ENCODE measurements at places on chromosomes 7 and 10. TPM values are rescaled to one million over a fixed set of nuclear protein-coding genes. Genes with fewer than 3 reads are reported as not detected.
A peak's percentile ranks its signal among the peaks of the same experiment; 100 is the strongest.

- peaks cover 4% of the 10 kb centered on the region for H3K36me3 ChIP-seq
- H3K4me3 ChIP-seq, result no peak overlapping the region
- H3K27ac ChIP-seq, result no peak overlapping the region
- no peaks in the 10 kb centered on the region for H3K4me1 ChIP-seq
Measured at GRCh38 chr10:96910488-96911395, 78.6 kb downstream of the LCOR start.

GRCh38 chr7:117362294-117362888 is 39.5 kb upstream of the WNT2 start:
- no peak overlapping the region for H3K4me3 ChIP-seq
- H3K27me3 ChIP-seq, result no peaks in the 10 kb centered on the region
- H3K27ac ChIP-seq, result no peak overlapping the region
- DNase-seq, result no peak
- no peaks in the 10 kb centered on the region for H3K4me1 ChIP-seq
- no peaks in the 10 kb centered on the region for H3K36me3 ChIP-seq

GRCh38 chr7:105920766-105921165 is 42.3 kb upstream of the CDHR3 start:
- no peaks in the 10 kb centered on the region for H3K36me3 ChIP-seq
- no peaks in the 10 kb centered on the region for H3K27me3 ChIP-seq
- DNase-seq, result no peak
- H3K4me3 ChIP-seq, result no peak overlapping the region

GRCh38 chr10:110129490-110129889 is 77.9 kb upstream of the MXI1 start:
- no peaks in the 10 kb centered on the region for H3K27me3 ChIP-seq
- no peak for DNase-seq
- no peak overlapping the region for H3K27ac ChIP-seq
- no peaks in the 10 kb centered on the region for H3K4me1 ChIP-seq
- H3K4me3 ChIP-seq, result no peak overlapping the region

DNA sequence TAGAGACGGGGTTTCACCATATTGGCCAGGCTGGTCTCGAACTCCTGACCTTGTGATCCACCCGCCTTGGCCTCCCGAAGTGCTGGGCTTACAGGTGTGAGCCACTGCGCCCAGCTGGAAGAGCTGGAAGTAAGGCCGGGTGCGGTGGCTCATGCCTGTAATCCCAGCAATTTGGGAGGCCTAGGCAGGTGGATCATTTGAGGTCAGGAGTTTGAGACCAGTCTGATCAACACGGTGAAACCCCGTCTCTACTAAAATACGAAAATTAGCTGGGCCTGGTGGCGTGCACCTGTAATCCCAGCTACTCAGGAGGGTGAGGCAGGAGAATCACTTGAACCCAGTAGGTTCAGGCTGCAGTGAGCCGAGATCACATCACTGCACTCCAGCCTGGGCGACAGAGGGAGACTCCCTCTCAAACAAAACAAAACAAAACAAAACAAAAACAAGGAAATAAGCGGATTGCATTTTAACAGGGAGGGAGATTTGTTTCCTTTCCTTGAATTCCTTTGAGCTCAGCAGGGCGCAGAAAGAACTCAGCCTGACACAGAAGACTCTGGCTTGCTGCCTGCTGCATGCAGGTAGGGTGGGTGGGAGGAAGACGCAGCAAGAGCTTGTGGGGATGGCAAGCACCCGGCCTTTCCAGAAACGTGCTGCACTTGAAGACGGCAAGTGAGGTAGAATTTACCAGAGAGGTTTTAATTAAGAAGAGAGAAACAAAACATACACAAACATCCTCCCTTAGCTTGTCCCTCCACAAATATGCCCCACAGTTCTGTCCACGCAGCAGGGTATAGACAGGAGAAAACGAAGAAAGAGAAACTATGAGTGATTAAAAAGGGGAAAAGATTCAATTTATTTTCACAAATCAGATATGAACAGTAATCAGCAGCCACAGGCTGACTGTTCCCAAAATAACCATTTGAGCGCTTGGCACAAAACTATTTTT is 148.0 kb downstream of the RNF216 start:
- no peaks in the 10 kb centered on the region for H3K27me3 ChIP-seq
- H3K4me1 ChIP-seq, result peaks cover 28% of the 10 kb centered on the region
- H3K27ac ChIP-seq, result peak overlapping the region; percentile 75
- DNase-seq, result no peak
- H3K4me3 ChIP-seq, result peak overlapping the region; percentile 7
- H3K36me3 ChIP-seq, result no peaks in the 10 kb centered on the region

- H3K27ac ChIP-seq, result no peak overlapping the region
- peaks cover 16% of the 10 kb centered on the region for H3K36me3 ChIP-seq
- no peaks in the 10 kb centered on the region for H3K4me1 ChIP-seq
- no peak overlapping the region for H3K4me3 ChIP-seq
- no peak for DNase-seq
- no peaks in the 10 kb centered on the region for H3K27me3 ChIP-seq
Measured at GRCh38 chr7:128755819-128756476, 16.8 kb downstream of the CALU start.

GRCh38 chr7:132972745-132973144 is 109.1 kb downstream of the CHCHD3 start:
- H3K4me3 ChIP-seq, result no peak overlapping the region
- no peaks in the 10 kb centered on the region for H3K36me3 ChIP-seq
- H3K4me1 ChIP-seq, result no peaks in the 10 kb centered on the region
- no peak overlapping the region for H3K27ac ChIP-seq

DNA sequence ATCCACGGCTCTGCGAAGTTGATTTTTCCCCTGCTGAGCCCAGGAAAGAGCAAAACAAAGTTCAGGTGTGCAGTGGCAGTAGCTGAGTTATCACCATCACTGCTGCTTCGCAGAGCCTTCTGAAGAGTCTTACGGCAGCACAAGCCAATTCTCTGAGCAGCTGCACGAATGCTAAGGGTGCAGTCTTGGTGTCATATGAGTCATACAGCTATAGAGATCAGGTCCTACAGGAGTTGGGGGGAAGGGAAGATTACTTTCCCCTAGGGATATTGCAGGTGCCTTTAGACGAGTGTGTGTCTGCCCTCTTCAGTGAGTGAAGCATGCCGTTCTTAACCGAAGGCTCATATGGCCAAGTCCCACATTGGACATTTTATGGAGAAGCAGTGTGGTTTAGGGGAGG is 227.8 kb downstream of the CELF2 start:
- no peaks in the 10 kb centered on the region for H3K27me3 ChIP-seq
- no peak for DNase-seq
- no peak overlapping the region for H3K27ac ChIP-seq
- H3K4me1 ChIP-seq, result no peaks in the 10 kb centered on the region
- no peak overlapping the region for H3K4me3 ChIP-seq
- no peaks in the 10 kb centered on the region for H3K36me3 ChIP-seq

GRCh38 chr10:126904818-126905701 is at the start of gene DOCK1:
Gene DOCK1, plus strand, starts transcription at chr10:126905428. Its CDS starts 90 bp downstream, at chr10:126905518.
- no peaks in the 10 kb centered on the region for H3K27me3 ChIP-seq
- no peaks in the 10 kb centered on the region for H3K36me3 ChIP-seq
- peak within 1 kb of the TSS; percentile 35 for H3K27ac ChIP-seq
- H3K4me3 ChIP-seq, result peak within 1 kb of the TSS; percentile 67
- peak; percentile 80 for DNase-seq
- no peaks in the 10 kb centered on the region for H3K4me1 ChIP-seq

- no peaks in the 10 kb centered on the region for H3K27me3 ChIP-seq
- H3K36me3 ChIP-seq, result no peaks in the 10 kb centered on the region
- H3K4me3 ChIP-seq, result no peak overlapping the region
- peak; percentile 10 for DNase-seq
- no peaks in the 10 kb centered on the region for H3K4me1 ChIP-seq
Measured at GRCh38 chr10:7707102-7707501, 4.0 kb downstream of the ITIH2 start.

- H3K27ac ChIP-seq, result no peak overlapping the region
- no peak for DNase-seq
- H3K4me3 ChIP-seq, result no peak overlapping the region
- no peaks in the 10 kb centered on the region for H3K4me1 ChIP-seq
Measured at GRCh38 chr7:148545932-148546331, 44.6 kb upstream of the C7orf33 start.

- no peak overlapping the region for H3K27ac ChIP-seq
- H3K4me1 ChIP-seq, result peaks cover 2% of the 10 kb centered on the region
- no peaks in the 10 kb centered on the region for H3K36me3 ChIP-seq
Measured at GRCh38 chr7:135970045-135970444, 7.1 kb downstream of the MTPN start.

GRCh38 chr10:60549686-60550085 is 160.0 kb upstream of the ANK3 start:
- DNase-seq, result peak; percentile 48
- no peaks in the 10 kb centered on the region for H3K36me3 ChIP-seq
- H3K4me3 ChIP-seq, result no peak overlapping the region
- no peaks in the 10 kb centered on the region for H3K4me1 ChIP-seq

DNA sequence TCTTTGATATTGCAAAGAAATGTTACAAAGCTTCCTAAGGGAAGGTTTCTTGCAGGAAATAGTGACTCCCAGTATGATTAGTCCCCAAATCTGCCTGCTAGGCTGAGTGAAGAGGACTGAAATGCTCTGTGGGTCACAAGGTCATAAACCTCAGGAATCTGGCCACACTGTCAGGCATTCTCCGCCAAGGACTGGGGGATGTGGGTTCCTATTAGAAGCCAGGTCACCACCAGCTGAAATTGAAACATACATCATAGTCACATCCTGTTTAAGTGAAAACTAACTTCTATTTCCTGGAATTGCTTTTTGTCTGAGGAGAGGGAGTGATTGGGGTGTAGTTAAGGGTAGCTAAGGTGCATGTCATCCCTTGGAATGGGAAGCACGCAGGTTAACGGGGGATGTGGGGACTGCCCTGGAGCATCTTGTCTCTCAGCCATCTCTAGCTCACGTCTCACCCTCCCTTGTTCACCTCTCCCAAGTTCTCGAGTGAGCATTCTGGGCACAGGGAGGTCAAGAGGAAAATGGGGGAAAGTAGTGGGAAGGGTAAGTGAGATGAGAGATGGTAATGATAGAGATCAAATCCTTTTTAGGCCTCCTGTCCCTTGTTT is 12.0 kb upstream of the GSAP start:
- no peak overlapping the region for H3K27ac ChIP-seq
- peaks cover 4% of the 10 kb centered on the region for H3K4me1 ChIP-seq
- no peak overlapping the region for H3K4me3 ChIP-seq

DNA sequence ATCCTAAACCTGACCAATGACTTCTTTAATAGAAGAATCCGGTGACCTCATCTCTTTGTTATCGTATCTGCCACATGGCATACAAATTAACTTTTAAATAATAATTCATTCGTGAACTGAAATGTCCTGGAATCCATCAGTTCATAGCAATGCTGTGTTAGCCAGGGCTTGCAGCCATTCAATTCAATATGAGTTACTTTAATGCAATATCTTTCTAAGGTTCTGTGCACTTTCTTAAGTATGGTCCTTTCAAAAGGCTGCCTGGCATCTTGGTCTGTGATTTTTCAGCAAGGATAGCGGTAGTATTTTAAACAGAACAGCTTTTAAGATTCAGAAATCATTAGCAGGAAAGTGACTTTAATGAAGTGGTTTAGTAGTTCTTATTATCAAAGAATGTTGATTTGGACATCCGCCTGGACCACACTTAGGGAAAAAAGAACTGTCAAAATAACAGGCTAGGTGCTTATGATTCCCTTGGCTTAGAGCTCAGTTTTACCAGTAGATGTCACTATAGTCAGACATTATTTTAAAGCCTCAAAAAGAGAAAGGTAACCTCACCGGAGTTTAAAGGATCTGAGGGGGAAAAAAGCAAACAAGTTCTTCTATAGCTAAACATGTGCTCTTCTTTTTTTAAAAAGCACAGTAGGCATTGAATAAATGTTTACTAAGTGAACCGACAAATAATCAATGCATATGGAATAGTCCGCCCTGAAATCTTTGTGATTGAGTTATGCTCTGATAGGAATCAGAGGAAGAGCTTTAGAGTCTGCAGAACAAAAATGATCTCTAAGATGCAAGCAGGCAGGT is 22.7 kb downstream of the SLC35G1 start:
- no peak overlapping the region for H3K27ac ChIP-seq
- DNase-seq, result no peak

DNA sequence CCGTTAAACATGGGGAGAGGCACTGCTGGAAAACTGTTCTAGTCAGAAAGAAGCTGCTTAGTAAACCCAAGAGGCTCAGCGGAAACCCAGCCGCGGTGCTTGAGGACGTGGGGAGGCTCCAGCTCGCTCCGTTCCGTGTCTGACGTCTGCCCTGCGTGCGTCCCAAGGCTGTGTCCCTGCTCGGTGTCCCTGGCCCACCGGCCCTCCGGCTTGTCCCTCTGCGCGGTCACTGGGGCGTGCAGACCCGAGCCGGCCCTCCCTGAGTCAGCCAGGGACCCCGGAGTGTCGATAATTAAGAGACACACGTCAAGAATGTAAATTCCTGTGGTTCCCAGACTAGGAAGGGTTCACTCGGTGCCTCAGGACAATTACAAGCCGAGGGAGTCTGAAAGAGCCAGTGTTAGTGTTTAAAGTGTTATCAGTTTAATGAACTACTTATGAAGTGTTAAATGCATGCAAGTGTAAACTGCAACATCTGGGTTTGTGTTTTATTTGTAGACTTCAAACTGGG is 98.9 kb downstream of the WDR11 start:
- H3K4me1 ChIP-seq, result peaks cover 4% of the 10 kb centered on the region
- no peak overlapping the region for H3K27ac ChIP-seq
- H3K4me3 ChIP-seq, result peak overlapping the region; percentile 32
- peak; percentile 69 for DNase-seq

DNA sequence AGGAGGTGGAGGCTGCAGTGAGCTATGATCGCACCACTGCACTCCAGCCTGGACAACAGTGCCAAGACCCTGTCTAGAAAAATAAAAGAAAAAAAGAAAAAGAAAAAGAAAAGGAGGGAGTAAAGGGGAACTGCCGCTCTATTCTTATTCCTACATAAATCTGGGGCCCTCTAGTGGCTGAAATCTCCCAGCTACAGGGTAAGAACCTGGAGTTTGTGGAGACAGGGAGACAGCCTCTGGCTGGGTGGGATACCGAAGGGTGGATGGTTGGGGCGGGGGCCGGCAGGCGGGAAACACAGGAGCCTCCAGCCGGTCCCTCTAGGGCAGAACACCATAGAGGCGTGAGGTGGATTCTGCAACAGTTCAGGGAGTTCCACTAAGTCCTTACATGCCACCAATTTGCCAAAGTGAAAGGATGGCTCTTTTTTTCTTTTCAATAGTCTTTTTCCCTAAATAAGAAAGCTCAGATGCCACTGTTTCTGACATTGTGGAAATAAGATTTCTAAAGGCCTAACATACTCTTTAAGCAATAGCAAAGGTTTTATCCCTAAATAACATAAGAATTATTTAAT is 117.3 kb downstream of the SVIL start:
- peak; percentile 40 for DNase-seq
- peaks cover 11% of the 10 kb centered on the region for H3K4me1 ChIP-seq
- no peak overlapping the region for H3K27ac ChIP-seq
- no peaks in the 10 kb centered on the region for H3K36me3 ChIP-seq

DNA sequence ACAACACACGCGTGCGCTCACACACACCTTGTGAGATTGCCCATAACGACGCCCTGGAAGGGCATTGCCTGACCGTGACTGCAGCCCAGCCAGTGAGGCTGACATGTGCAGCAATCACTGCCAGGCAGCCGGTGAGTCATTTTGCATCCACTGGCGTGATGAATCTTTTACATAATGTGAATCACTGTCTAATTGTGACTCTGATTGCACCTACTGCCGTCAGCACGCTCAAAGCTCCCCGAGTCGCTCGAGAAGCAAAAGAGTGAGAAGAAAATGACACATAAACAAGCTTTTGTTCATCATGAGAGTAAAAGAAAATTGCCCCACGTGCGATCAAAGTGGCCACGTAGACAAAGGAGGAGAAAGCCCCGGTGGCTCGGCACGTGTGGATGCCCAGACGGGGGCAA is 117.4 kb upstream of the PFKP start:
- no peaks in the 10 kb centered on the region for H3K4me1 ChIP-seq
- H3K27ac ChIP-seq, result no peak overlapping the region
- H3K36me3 ChIP-seq, result no peaks in the 10 kb centered on the region
- H3K27me3 ChIP-seq, result no peaks in the 10 kb centered on the region

Gene AKR1C4
- total RNA-seq, result not detected

Gene PRF1
- 8.8 TPM for total RNA-seq

Gene TAS2R4
- total RNA-seq, result 2.5 TPM

Gene A1CF
- total RNA-seq, result 3.7 TPM

Gene DRGX
- not detected for total RNA-seq

Gene PHKG1
- total RNA-seq, result 0.91 TPM

Gene MRPS33
- 43.6 TPM for total RNA-seq

Gene DDX21
- total RNA-seq, result 49.4 TPM

All from kidney (tissue), 22 donors.